Activated CD4-positive, alpha-beta T cell treated with anti-CD3 and anti-CD28 coated beads for 24 hours (primary cell): ENCODE measurements at places on chromosomes 5 and 9.

- no peak for DNase-seq
Measured at GRCh38 chr9:93129286-93129685, 4.8 kb downstream of the NINJ1 start.

- no peak for DNase-seq
Measured at GRCh38 chr9:126752881-126753670, 51.8 kb upstream of the ZBTB43 start.

GRCh38 chr9:80699511-80699998, 989.8 kb downstream of the TLE1 start:
- no peak for DNase-seq

GRCh38 chr5:170111088-170111785, 5.5 kb downstream of the FOXI1 start:
- no peak for DNase-seq

GRCh38 chr9:133403766-133404453, 13.9 kb downstream of the REXO4 start:
- DNase-seq = peak; percentile 37

DNA sequence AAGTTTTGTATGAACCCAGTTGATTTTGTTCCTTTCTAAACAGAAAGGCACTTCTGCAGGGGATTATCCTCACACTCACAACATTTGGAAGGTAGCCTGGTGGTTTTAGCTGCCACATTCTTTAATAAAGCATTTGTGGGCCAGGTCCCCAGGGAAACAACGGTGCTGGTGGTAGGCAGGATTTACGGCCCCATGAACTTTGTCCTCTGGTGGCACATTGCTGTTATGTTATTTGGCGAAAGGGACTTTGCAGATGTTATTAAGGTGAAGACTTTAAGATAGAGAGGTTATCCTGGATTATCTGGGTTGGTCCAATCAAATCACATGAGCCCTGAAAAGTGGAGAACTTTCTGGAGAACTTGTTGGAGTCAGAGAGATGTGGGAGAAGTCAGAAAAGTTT, 86.3 kb upstream of the C9orf72 start:
- DNase-seq = no peak

- DNase-seq = no peak
Measured at GRCh38 chr9:137764171-137764671, 113.4 kb upstream of the CACNA1B start.

- DNase-seq = no peak
Measured at GRCh38 chr9:38254151-38254550, 138.4 kb upstream of the ALDH1B1 start.

GRCh38 chr9:116099821-116100220, 53.8 kb upstream of the PAPPA start:
- no peak for DNase-seq

DNA sequence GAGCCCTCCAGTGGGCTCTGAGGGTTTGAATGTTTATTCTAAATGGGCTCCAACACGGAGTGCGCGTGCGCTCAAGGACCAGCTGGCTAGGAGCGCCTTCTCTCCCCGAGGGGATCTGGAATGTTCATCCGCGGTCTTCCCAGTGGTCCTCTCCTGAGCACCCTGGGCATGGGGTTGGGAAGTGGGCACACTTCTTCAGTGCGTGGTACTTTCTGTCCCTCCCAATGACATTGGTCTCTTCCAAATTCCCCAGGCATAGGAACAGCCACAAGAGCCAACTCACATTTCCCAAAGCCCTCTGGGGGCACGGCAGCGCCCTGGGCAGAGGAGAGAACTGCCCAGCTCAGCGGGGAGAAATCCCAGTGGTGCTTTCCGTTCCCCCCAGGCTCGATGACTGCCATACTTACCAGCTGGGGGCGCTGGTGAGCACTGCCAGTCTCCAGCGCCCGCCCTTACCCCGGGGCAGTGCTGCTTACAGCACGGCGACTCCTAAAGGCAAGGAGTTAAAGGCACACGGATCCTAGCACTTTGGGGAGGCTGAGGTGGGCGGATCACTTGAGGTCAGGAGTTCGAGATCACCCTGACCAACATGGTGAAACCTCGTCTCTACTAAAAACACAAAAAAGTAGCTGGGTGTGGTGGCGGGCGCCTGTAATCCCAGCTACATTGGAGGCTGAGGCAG, 29.9 kb upstream of the OBP2B start:
- peak; percentile 35 for DNase-seq

DNA sequence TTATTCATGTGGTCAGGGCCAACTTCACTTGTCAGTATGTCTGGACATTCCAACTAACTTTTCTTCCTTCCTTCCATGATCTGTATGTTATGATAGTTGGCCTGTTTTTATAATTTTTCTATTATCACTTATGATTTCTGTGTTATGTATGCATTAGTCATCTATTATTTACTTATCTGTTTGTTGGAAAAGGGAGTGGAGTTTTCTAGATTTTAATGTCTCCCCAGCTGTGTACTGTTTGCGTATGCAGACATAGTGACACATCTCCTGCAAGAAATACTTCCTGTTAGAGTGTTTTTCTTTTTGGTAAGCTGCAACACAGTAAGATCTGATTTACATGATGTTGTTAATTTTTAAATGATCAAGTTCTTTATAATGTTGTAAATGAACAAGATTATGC, 8.7 kb upstream of the INSYN2B start:
- DNase-seq = no peak

GRCh38 chr5:137631453-137631852, 104.4 kb downstream of the KLHL3 start:
- no peak for DNase-seq

- DNase-seq = no peak
Measured at GRCh38 chr5:153147891-153148623, 342.4 kb upstream of the GRIA1 start.

DNA sequence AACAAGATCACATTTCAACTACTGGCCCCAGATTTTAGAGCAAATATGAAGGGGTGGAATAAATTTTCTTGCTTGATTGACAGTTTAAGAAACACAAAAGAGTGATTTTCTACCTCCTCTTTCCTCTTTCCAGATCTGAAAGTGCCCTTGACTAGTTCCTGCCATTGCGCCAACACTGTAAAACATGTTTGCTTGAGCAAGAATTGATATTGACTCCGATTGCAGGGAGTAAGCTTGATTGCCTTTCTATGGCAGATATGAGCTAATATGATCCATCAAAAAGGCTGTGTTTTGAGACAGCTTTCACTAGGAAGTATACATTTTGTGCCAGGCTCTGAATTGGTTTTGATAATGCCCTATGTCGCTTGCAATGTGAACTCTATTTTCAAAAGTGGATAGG, 508.8 kb downstream of the SEMA5A start:
- DNase-seq = no peak

DNA sequence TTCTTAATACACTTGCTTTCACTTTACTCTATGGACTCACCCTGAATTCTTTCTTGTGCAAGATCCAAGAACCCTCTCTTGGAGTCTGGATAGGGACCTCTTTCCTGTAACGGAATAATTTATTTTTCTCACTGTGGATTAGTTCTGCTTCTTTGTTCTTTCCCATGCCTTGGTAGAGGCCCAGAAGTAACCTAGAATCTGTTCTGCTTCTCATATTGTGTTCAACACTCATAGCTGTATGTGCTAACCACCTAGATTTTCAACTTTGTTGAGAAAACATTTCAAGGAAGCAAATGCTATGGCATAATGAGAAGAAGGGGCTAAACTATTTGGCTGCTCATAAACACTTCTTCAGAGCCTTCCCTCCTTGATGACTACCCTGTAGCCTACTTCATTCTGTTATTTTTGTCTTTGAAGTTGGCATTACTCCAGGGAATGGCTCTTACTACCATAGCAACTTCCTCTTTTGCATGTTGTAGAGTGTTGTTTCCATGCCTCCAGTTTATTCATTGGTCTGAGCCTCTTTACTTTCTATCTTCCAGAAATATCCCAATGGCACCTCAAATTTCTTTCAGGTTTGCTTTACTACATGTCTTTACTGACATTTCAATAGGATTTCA, 74.3 kb downstream of the KIAA0825 start:
- DNase-seq = no peak

- no peak for DNase-seq
Measured at GRCh38 chr9:107375651-107376369, 92.7 kb downstream of the RAD23B start.

DNA sequence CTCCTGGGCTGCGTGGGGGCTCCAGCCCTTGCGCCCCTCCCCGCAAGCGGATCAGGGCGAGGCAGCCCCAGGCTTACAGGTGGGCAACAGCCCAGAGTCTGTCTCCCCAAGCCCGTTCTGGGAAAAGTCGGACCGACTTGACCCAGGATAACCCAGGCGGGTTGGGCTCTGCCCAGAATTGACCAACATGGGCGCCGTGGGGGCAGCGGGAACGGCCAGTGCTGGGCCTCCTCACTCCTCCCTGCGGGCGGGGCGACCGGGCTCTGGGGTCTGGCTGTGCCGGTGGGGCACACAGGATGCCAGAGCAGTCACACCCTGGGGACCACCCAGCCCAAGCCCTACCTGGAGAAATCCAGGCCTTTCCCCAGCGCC, 15.3 kb upstream of the SYNPO start:
- no peak for DNase-seq

DNA sequence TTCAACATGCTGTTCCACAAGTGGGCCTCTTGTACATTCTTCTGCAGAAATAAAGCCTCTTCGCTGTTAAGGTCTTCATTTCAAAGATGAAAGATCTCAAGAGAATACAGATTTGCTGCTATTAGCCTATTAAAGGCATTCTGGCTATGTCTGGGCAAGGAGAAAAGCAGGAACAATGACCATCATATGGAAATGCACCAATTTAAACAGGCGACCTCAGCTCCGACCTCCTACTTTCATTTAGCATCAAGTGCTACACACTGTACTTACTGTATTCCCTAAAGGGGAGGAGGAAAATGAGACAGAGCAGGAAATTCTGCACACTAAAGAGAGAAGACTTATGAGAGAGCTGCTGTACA, 64.8 kb downstream of the HABP4 start:
- DNase-seq = no peak

DNA sequence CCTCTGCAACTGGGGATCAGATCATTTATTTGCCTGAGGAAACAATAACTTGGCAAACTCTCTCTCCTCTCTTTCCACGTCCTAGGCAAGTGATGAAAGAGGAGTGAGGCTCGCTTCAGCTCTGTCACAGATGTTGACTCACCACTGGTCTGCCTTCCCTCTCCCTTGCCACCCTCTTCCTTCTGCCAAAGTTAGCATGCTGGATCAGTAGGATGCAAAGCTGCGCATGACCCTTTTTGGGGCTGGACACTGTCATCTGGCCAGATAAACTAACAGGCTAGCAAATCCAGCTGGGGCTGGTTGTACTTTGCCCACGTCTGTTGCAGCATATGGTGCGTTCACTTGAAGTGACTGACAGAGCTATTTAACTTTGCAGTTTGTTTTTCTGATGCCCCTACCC, 36.2 kb upstream of the SMARCA2 start:
- DNase-seq = no peak

DNA sequence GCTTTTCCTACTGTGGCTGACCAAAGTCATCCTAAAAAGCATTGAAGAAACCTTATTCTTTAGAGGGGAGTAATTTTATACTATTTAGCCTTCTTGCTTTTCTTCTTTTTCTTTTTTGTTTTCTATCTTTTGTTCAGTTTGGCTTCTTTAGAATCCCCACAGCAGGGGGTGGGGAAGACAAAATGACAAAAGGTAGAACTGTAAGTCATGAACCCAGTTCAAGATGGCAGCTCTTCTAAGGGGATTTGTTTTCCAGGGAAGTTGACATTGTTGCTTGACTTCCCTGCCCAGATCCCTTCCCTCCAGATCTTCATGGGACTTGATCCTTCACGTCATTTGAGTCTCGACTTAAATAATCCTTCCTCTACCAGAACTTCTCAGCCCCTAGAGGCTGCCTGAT, 692.4 kb upstream of the DMAC1 start:
- DNase-seq = no peak

DNA sequence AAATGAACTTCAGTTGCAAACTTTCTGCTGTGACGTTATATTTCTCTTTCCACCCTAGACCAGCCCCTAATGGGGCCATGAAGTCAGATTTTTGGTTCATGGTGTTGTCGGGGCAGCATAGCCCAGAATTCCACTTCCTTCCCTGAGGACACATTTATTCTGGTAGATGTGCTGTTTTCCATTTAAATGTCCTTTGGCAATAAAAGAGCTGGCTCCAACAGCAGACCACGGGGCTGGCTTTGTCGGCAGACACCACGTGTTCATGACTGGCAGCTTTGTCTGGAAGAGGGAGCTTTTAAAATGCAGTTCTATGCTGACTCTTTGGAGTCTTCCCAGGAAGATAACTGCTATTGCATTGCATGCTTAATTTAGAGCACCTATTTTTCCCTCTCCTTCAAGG, 17.6 kb upstream of the LCP2 start:
- no peak for DNase-seq

DNA sequence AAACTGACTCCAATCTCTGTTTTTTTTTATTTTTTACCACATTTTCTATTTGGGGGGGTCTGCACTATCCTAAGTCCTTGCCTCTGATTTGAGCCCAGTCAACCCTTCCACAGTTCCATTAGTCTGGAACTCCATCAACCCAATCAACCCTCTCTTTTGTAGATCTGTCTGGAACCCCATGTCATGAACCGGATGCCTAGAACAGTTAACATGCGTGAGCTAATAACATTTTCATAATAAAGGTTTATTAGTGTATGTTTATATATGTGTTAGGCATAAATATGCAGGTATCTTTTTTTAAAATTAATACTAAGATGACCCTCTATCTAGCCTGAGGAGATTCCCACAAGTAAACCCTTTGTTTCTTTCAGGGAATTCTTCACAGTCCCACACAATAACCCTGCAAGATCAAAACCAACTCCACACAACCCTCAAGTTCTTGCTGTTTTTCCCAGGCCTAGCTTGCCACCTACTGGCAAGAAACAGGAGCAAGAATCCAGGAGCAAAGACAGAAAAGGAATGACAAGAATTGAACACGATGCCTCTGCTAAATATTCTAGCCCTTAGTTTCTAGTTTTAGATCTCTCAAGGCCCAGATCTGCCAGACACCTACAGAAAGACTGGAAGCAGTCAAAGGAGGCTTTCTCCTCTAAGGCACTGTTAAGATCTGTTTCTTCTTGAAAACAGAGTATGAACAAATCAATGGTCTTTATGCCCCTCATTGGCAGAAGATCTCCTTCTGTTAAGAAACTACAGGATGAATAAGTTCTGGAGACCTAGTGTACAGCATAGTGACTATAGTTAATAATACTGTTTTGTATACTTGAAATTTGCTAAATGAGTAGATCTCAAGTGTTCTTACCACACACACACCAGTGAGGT, 100.4 kb downstream of the TRIM36 start:
- DNase-seq = no peak

DNA sequence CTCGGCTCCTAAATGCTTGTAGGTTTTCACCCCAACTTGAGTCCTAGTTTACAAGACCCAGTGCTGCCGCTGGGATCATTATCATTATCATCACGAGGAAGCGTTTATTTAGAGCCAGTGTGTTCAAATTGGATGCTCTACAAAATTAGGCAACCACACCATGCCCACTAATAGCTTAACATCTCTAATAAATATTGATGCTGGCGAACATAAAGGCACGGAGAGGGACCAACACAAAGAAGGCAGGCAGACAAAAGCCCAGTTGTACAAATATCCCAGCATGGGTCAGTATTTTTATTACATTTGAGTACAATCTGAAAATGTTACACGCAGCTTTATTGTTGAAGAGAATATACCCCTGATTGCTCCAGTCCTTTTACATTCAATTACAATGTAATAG, 4.7 kb downstream of the CFAP77 start:
- no peak for DNase-seq

- no peak for DNase-seq
Measured at GRCh38 chr9:82275258-82275927, 286.8 kb downstream of the SPATA31D1 start.
